Kidney glomerular epithelial cell (primary cell): ENCODE measurements at places on chromosomes 3 and 15.

DNA sequence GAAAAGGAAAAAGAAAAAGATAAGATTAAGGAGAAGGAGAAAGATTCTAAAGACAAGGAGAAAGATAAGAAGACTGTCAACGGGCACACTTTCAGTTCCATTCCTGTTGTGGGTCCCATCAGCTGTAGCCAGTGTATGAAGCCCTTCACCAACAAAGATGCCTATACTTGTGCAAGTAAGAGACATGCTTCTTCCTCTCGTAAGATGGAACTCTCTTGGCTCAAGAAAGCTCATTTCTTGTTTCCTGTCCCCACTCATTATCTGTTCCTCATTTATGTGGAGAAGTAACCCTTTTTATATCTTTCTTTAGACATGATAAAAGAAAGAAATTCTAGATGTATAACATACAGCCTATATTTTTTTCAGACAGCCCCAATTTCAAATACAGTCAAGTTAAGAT, 101.4 kb downstream of the KLHL25 start:
- DNase-seq = no peak

GRCh38 chr3:87436781-87437543, 160.6 kb upstream of the POU1F1 start:
- peak; percentile 65 for DNase-seq

GRCh38 chr3:179526989-179527391, 35.7 kb upstream of the ACTL6A start:
- DNase-seq = peak; percentile 38

- DNase-seq = no peak
Measured at GRCh38 chr3:62589078-62589477, 215.7 kb upstream of the FEZF2 start.

DNA sequence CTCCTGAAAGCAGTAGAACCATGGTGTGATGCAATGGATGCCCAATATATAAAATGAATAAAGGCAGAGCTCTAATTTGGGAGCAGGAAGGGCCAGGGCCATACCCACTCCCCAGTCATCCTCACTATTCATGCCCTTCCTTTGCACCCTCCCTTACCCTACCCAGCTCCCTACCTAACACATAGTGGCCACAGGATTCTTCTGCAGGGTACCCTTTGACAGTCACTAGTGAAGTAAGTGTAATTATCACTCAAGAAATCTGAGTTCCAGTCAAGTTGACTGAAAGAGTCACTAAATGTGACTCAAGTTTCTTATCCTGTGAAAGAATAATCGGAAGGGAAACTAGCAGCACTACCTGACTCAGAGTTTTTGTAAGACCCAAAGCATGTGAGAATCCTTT, 69.2 kb downstream of the RASA2 start:
- DNase-seq = peak; percentile 10

DNA sequence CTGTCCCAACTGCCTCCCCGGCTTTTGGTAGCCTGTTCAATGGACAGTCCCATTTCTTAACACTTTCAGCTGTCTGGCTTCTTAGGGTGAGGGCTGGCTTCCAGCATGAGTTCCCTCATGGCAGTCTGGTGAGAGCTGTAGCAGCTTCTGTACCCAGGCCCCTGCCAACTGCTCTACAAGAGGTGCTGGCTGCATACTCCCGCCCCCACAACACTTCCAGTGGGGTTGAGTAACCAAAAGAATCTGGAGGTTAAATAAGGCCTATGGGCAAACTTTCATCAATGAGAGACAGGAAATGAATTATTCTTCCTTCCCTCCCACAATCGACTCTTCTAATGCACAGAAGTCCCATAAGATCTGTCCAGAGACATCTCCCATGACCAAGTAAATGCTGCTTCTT, 145.0 kb downstream of the NEK10 start:
- DNase-seq = no peak

GRCh38 chr15:90402767-90403166, 14.7 kb downstream of the IQGAP1 start:
- no peak for DNase-seq

DNA sequence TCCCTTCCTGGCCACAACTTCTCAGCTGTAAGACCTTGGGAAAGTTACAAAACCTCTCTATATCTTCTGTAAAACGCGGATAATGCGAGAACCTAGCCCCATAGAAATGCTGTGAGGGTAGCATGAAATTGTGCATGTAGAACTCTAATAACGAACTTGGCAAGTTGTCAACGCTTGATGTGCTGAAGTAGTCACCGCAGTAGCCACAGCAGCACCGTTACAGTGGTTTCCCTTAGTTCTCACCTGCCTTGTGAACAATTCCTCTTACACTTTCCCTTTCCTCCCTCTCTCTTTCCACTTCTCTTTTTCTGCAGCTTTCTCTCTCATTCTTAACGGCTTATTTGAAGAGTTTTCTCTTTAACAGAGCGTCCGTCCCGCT, 447 bp upstream of the SHQ1 start:
- DNase-seq = peak; percentile 29

- DNase-seq = no peak
Measured at GRCh38 chr3:61182662-61183061, 68.6 kb downstream of the FHIT start.

- DNase-seq = no peak
Measured at GRCh38 chr3:185406121-185406620, 43.2 kb downstream of the MAP3K13 start.

GRCh38 chr15:58524247-58524646, 92.5 kb downstream of the LIPC start:
- no peak for DNase-seq

DNA sequence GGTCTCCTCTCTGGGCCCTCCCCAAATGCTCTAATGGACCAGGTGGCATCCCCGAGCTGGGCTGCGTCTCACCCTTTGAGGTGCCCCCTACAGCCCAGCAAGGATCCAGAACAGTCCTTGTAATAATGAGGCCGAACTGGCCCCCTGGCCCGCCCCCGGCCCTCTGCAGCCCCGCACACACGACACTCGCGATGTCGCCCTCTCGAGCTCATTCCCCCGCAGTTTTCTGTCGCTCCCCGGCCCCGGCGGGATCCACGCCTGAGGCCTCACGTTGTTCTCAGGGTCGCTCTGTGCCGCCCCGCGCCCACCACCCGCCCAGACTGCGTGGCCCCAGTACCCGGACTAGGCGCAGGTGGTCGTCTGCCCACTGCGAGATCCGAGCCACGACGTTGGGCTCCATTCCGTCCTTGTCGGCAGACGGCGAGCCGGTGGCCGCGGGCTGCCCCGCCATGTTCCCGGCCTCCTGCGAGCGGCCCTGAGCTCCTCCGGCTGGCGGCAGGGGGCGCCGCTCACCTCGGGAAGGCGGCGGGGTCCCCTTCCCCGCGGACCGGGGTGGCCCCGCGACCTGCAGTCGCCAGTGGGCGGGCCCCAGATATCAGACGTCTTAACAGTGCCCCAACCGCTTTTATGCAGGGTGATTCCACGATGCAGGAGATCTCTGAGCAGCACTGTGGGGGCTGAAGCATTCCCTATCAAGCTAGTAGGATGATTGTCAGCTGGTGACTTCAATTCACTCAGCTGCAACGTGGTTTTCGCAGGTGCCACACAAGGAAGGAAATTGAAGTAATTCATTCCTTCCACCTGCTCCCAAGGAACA, at the start of gene C3orf33:
TSS of gene C3orf33 (minus strand) at position 477 of the 817 bp plus-strand sequence. CDS start at position 451, 26 bp downstream.
- DNase-seq = peak; percentile 63

GRCh38 chr15:44199393-44199792, 4.3 kb upstream of the FRMD5 start:
- no peak for DNase-seq

DNA sequence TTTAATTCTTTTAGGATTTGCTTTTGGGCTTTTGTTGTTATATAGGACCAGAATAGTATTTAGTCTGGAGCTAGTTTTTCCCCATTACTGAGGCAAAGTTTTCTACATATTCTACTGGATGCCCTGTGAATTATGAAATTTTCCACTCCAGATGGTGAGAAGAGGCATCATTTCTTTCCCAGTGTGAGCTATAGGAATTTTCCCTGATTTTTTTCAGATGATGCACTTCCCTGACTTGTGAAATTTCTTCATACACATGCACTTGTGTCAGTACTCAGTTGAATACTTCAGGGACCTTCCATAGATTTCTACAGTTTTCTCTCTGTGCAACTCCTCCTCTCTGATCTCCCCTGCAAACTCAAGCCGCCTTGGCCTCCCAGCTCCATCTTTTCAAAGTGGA, 73.7 kb upstream of the SLCO2A1 start:
- no peak for DNase-seq

DNA sequence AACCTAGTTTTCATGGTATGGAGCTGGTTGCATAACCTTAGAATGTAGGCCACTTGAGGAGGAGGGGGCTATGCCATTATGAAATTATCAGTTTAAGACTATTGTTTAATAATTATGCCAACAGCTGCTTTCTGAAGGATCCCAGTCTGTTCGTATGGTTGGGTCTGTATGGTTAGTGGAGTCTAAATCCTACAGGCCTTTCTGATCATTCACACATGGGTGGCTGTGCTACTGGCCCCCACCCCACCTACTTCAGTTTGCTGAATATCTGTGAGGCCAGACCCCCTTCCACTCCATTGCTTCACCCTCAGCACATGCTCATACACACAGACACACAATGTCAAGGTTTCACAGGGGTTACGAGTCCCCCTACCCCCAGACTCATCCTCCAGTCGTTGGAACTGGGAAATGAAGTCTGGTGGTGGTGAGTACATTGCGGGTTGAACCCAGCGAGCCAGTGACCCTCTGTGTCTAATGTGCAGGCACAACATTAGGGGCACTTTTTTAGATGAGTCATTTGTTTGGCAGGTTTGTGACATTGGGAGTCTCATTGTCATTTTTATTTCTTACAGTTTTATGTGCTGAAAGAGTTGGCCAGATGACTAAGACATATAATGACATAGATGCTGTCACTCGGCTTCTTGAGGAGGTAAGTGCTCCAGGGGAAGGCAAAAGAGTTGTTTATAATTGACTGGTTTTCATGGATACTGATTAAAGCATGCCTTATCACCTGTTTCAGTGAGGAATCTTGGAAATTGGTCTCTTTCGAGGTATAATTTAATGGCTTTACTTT, 85.3 kb downstream of the TRAK1 start:
- no peak for DNase-seq

- DNase-seq = peak; percentile 23
Measured at GRCh38 chr3:124142389-124142970, 150.6 kb upstream of the ROPN1 start.

DNA sequence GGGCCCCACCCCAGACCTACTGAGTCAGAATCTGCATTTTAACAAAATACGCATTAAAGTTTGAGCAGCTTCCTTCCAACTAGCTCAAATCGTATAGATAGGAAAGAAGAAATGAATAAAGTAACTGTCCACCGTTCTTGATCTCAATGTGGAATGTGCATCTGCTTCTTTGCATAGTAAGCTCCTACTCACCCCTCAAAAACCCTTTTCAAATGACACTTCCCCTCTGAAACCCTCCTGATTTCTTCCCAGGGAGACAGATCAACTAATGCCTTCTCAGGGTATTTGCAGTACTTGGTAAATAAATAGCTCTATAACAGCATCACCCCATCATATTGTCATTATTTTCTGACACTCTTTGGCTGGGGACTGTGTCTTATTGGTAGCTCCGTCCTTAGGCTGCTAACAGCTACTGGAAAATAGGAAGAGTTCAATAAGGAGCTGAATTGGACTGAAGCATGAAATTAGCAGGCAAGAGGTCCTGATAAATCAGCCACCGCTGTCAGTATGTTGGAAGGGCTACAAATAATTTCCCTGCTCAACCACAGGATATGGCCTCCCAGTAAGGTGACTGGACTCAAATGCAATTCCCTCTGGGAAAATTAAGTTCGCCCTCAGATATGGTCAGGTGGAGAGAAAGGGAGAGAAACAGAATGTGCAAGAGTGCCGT, 10.2 kb downstream of the OXTR start:
- no peak for DNase-seq

DNA sequence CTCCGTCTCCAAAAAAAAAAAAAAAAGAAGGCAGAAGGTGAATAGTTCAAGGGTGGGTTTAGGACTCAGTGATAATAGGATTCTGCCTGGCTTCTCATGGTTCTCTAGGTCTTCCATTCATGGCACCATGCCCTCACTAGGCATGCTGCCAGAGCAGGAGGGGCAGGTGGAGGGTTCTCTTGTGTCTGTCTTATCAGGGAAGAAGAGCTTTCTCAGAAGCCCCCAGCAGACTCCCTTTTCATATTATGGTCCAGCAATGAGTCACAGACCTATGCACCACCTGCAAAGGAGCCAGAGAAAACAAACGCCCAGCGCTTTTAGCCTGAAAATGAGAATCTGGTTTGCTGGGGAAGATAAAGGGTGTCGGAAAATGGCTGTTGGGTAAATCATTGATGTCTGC, 3.0 kb downstream of the CCR2 start:
- no peak for DNase-seq

GRCh38 chr3:77055841-77056341, 16.0 kb downstream of the ROBO2 start:
- DNase-seq = no peak

GRCh38 chr3:114241262-114241661, 3.9 kb upstream of the ZNF80 start:
- DNase-seq = no peak

DNA sequence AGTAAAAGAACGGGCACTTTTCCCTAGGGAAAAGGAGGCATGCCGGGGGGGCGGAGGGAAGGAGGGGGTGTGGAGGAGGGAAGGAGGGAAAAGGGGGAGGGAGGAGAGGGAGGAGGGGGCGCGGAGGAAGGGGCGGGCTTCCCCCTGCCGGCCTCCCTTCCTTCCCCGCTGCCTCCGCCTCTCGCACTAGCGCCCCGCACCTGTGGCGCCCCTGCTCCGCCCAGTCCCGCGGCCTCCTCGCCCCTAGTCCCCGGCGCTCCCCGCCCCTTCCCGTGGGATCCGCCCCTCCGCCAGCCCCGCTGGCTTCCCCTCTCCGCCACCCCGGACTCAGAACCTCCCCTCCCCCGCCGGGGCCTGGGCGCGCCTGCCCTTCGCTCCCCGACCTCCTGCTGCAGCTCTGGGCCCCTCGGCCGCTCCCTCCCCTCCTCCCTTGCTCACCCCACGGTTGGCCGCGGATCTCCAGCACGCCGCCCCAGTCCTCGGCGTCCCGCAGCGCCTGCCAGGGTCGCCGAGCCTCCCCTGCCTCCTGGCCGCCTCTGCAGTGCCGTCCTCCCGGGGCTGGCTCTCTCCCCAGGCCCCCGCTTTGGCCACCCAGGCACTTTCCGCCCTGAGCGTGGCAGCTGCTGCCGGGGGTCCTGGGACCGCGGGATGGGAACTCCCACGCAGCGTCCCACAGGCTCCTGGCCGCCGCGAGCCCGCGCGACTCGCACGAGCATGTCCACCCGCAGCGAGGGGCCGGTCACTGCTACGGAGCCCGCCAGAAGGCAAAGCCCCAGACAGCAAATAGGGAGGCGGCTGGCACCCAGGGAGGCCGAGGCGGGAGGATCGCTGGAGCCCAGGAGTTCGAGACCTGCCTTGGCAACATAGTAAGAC, 147.4 kb downstream of the TJP1 start:
- DNase-seq = peak; percentile 10

DNA sequence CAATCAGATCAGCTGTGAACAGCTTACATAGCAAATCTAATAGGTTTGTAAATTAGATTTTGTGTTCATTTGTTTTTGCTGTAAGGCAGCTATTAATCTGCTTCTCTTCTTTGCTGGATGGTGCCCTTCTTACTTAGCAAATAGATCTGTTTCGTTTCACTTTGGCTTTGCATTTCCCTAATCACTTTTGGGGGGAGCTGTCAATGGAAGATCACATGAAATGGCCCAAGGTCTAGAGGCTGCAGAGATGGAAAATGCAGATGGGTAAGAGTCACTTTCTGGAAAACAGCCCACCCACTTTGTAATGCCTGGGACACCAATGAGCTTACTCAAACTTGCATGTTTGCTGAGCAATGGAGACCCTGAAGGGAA, 36.4 kb downstream of the ST8SIA2 start:
- DNase-seq = no peak

GRCh38 chr15:99413955-99414754, 151.6 kb upstream of the MEF2A start:
- no peak for DNase-seq

- peak; percentile 1 for DNase-seq
Measured at GRCh38 chr3:186823386-186823785, 17.1 kb upstream of the RFC4 start.

GRCh38 chr3:187082758-187083375, 56.4 kb downstream of the RPL39L start:
- DNase-seq = no peak
